DMS79 (cell line): ENCODE measurements at places on chromosomes 7 and 10.

- no peak for DNase-seq
Observed at GRCh38 chr10:101388676-101389276, 34.8 kb downstream of the BTRC start.

GRCh38 chr7:92156990-92157389, 22.0 kb downstream of the LRRD1 start:
- no peak for DNase-seq

DNA sequence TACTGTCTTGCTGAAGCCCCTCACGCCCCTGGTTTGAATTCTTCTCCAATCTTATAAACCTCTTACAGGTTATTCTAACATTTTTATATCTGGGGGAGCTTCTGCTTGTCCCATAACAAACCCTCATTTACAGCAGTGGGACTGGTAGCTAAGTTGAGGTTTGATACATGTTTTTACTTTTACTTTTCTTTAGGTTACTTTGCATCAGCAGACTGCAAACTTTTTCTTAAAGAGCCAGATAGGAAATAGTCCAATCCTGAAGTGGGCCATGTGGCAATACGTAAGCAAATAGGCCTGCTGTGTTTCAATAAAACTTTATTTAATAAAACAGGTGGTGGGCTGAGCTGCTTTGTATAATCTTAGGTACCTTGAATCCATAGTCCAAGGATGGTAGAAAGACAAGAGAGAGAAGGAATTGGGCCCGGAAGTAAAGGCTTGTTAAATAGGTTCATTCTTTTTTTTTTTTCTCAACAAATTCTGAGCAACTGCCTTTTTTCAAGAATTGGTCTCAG, 27.3 kb downstream of the RAB18 start:
- DNase-seq, result no peak

DNA sequence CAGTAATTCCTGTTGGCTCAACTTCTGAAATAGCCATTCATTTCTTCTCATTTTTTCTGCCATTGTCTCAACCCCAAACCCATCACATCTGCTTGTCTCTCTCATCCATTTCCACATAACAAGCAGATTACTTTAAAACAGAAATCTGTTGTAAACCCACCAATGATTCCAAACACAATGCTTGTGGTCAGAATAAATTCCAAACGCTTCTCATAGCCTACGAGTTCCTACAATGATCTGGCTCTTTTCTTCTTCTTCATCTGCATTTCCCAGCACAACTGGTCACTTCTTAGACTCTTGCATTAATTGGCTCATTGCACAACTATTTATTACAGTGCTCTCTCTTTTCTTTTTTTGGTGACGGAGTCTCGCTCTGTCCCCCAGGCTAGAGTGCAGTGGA, 364.1 kb downstream of the GATA3 start:
- DNase-seq, result no peak

DNA sequence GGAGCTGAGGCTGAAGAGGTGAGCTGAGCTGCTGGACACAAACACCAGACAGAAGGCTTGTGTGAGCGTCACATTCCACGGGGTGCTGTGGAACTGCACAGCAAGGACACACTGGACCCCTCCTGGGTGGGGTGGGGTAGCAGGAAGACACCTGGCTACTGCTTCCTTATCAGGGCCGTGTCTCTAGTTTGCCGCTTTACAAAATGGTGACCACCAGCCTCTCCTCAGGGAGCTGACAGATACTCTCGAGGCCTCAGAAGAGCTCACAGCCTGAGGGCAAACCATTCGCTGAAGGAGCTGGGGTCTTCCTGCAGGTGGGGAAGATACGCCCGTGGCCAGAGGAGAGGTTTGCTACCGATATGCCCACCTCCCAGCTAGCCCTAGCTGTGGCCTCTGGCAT, 461.9 kb downstream of the PLXNA4 start:
- no peak for DNase-seq

DNA sequence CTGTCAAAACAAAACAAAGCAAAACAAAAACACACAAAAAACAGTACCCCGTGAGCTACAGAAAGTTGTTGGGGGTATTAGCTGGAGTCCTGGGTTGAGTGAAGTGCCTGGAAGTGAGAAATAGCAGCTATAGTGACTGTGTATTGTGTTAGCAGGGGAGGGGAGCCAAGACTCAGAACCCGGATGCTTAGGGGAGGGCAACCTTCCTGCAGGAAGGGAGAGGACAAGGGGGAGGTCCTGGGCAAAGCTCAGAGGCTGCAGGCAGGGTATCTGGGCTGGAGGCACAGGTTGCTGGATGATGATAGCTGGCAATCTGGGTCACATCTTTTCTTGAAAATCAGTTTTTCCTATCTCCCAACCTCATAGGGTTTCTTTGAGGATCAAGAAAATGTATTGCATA, 75.8 kb upstream of the PARD3 start:
- DNase-seq, result no peak

GRCh38 chr7:83548250-83548649, 100.7 kb downstream of the SEMA3E start:
- no peak for DNase-seq

DNA sequence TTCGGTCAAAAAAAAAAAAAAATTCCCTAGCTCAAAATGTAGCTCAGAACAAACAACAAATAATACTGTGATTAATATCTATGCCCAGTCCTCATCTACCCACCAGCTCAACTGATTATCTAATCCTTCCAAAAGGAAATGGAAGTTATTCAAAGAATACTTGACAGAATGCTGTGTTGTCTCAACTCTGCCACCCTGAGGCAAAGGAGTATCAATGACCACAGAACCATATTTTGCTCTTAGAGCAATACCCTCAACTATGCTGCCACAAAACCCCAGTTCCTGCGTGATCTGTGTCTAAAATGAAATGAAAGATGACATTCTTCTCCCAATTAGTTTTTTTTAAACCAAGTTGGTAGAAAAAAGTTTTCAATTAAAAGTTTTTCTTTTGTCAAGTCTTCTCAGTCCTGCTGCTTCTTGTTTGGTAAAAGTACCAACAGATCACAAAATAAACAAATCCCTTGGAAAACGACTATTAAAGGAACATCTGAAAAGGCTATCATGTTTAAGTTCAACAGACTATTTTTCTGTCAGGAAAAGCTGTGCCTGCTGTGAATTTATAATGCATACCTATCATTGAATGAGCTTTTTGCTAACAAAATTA, 21.6 kb downstream of the RBM28 start:
- DNase-seq, result peak; percentile 44

GRCh38 chr10:121681997-121682687, 83.9 kb upstream of the FGFR2 start:
- no peak for DNase-seq

GRCh38 chr10:107656932-107657331, 492.4 kb upstream of the SORCS1 start:
- DNase-seq, result no peak

- DNase-seq, result no peak
Observed at GRCh38 chr7:155785536-155785935, 26.7 kb downstream of the SHH start.

- no peak for DNase-seq
Observed at GRCh38 chr7:103613655-103614642, 167.9 kb upstream of the SLC26A5 start.

DNA sequence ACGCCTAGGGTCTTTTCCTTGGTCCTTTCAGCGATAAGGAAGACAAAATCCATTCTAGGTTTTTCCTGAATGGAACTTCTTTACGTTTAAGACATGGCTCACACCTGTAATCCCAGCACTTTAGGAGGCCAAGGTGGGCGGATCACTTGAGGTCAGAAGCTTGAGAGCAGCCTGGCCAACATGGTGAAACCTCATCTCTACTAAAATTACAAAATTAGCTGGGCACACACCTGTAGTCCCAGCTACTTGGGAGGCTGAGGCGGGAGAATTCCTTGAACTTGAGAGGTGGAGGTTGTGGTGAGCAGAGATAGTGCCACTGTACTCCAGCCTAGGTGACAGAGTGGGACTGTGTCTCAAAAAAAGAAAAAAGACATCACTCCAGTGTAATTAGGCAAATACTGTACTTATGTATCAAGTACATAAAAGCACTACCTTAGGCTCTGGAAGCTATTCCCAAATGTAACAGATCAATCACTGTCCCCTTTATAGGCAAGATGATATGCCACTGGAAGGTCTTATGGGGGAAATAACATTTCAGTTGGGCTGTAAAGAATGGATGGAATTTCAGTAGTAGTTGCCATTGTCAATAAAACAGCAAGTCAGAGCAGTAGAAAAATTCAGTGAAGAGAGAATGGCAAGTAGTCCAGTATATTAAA, 5.7 kb downstream of the STK17A start:
- no peak for DNase-seq

GRCh38 chr7:84149573-84149972, 45.0 kb downstream of the SEMA3A start:
- DNase-seq, result no peak

DNA sequence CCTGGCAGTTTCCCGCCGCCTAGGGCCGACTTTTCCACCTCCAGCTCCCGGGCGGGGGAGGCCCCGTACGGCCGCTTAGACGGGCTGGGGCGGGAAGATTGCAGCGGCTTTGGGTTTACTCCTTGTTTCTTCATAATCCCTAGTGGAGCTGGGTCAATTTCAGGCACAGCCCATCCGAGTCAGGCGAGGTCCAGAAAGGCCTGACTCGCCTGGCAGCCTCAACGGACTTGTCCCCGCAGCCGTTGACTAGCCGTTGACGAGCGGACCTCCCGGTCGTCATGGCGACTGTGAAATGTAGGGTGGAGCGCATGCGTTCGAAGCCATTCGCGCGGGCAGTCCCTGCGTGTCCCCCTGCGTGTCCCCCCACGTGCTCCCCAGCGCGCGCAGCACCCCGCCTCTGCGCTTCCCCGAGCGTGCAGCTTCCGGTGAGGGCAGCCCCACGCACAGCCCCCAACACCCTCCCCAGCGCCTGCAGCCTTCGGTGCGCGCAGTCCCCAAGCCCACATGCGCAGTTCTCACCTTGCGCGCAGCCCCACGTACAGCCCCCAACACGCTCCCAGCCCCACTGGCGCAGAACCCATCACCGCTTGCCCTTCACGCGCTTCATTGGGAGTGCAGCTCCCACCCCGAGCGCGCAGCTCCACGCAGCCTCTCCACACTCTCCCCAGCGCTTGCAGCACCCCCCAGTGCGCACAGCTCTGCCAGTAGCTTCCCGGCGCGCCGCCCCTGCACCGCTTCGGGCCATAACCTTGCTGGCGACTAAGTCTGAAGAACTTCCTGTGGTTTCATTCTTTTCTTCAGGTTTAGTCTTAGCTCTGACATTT, 67.8 kb downstream of the TBX20 start:
- DNase-seq, result peak; percentile 55

GRCh38 chr10:32909456-32909855, 48.6 kb downstream of the ITGB1 start:
- no peak for DNase-seq

DNA sequence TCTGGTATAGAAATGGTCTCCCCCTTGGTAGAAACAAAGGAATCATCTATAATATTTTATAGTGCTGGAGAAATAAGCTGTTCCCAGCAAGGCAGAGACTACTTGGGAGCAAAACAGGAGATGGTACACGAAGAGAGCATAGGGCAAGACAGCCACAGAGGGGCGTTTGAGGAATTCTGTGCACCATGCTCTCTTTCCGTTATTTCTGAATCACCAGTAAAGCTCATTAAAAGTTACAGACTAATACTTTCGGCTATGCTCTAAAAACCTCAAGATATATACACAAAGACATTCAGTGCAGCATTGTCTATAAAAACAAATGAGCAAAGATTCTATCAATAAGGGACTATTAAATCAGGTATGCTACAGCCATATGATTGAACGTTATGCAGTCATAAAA, 68.5 kb upstream of the FHIP2A start:
- no peak for DNase-seq

GRCh38 chr10:119542988-119543813, 682 bp upstream of the RGS10 start:
- DNase-seq, result no peak

- DNase-seq, result no peak
Observed at GRCh38 chr7:8037151-8037550, 68.6 kb downstream of the GLCCI1 start.

GRCh38 chr7:51253157-51253556, 63.5 kb downstream of the COBL start:
- no peak for DNase-seq

- DNase-seq, result no peak
Observed at GRCh38 chr10:86730227-86730626, 26.2 kb upstream of the BMPR1A start.

DNA sequence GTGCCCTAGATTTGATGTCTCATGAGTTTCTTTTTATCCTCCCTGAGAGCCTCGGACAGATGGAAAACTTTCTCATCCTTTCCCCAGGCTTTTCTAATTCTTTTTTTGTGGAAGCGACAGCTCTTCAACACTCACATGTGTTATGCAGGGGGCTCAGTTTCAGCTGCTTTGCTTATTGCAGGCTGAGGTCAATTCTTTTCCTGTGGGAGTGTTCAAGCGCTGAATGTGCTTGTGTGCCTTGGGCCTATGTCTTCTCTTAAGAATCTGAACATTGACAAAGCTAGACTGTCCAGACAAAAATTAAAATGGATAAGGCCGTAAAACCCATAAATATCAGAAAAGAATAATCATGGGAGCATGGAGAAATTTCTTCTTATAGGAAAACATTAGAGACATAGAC, 125.2 kb upstream of the STEAP4 start:
- DNase-seq, result no peak

DNA sequence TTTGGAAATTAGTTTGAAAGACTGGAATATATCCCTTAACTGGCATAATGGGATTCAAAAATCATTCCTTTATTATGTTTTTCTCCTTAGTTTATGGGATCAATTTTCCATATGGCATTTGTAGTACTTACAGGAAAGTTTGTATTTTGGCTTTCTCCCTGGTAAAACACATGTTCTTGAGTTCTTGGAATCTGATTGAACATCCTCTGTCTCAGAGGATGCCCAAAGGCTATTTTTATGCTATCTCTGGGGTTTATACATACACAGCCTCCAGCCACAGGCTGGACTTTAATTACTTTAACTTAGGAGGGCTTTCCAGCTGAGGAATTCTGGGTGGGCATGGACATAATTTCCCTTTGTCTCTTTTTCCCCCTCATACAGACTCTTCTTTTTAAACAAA, 236.4 kb downstream of the HGF start:
- DNase-seq, result no peak

GRCh38 chr10:80700252-80700651, 162.6 kb downstream of the SH2D4B start:
- no peak for DNase-seq

- DNase-seq, result peak; percentile 81
Observed at GRCh38 chr10:63707254-63707910, 186.2 kb downstream of the REEP3 start.

GRCh38 chr10:10846504-10846900, 171.2 kb upstream of the CELF2 start:
- no peak for DNase-seq

- no peak for DNase-seq
Observed at GRCh38 chr10:84214612-84215235, 10.6 kb downstream of the LRIT2 start.

DNA sequence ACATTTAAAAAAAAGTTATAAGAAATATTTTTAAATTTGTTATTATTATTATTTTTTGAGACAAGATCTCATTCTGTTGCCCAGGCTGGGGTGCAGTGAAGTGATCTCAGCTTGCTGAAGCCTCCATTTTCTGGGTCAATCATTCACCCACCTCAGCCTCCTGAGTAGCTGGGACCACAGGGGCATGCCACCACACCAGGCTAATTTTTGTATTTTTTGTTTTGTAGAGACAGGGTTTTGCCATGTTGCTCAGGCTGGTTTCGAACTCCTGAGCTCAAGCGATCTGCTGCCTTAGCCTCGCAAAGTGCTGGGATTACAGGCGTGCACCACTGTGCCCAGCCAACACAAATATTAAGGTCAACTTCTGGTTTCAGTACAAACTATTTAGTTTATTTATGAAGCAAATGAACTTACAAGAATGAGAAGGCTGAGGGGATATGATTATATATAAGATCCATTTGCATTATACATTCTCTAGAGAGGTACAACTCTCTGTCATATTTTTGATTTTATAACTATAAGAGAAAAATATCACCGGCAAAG, 45.9 kb upstream of the FAM133B start:
- no peak for DNase-seq
